T-helper 22 cell (primary cell): ENCODE measurements at places on chromosomes 13 and 19.

DNA sequence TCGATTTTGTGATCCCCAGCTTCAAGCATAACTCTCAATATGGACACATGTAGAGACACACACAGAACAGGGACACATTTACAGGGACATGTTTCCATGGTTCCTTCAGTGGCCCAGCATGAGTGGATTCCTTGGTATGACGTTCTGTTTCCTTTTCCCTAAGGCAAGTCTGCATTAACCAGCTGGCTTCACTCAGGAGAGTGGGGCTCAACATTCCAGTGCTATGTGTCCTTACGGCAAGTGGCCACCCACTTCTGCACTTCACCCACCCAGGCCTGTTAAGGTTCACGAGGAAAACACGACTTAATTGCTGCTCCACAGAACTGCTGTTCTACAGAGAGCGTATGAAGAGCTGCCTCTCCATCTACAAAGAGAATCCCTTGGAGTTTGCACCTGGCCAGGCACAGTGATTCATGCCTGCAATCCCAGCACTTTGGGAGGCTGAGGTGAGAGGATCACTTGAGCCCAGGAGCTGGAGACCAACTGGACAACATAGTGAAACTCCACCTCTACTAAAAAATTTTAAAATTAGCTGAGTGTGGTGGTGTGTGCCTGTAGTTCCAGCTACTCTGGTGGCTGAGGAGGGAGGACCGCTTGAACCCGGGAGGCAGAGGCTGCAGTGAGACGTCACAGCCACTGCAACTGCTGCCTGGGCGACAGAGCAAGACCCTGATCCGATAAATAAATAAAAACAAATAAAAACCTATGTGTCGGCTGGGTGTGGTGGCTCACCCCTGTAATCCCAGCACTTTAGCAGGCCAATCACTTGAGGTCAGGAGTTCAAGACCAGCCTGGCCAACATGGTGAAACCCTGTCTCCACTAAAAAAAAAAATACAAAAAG, 32.5 kb downstream of the BRD4 start:
- DNase-seq, result no peak

GRCh38 chr19:11673608-11674041, 65.1 kb downstream of the ZNF823 start:
- no peak for DNase-seq

DNA sequence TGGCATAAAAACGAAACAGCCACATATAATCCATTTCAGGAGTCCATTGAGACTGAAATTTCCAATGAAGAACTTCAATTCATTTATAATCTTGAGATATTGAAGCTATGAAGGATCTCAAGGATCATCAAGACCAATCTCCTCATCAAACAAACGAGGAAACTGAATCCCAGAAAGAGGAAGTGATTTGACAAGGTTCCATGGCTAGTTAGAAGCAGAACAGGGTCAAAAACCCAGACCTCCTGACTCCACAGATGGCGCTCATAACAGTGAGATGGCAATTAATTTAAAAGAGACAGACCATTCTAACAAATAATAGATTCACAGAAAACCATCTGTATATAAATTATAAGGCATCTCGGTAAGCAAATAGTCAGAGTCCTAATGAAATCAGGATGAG, 229.7 kb downstream of the KCTD12 start:
- no peak for DNase-seq

DNA sequence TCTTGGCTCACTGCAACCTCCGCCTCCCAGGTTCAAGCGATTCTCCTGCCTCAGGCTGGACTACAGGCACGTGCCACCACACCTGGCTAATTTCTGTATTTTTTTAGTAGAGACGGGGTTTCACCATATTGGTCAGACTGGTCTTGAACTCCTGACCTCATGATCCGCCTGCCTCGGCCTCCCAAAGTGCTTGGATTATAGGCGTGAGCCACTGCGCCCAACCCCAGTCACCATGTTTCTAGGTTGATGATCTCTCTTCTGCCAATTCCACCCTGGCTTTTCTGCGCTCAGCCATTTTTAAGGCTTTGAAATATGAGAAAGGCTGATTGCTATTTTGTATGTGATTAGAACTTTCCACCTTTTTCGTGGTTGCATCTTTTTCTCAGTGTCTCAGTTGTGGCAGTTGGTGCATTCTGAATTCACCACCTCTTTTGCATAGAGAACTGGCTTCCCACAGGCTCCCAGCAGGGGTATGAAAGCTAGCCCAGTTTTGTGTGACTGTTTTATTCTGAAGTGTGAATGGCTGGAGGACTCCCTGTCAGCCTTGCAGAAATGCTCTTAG, 15.5 kb downstream of the CEACAM1 start:
- no peak for DNase-seq

DNA sequence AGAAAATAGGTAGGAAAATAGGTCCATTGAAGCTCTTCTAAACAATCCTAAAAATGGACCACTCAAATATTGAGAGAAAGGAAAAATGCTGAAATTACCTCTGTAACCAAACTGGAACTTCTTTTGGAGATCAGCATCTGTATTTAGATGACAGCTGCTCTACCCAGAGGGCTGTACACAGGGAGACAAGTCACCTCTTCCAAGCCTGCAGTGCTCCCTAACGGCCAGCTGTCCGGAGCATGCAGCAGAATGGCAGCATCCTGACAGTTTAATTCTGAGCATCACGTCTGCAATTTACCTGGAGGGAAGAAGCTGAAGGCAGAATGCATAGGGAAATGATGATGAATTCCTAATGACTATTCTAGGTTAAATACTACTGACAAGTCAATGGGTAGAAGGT, 62.8 kb upstream of the DIAPH3 start:
- no peak for DNase-seq

DNA sequence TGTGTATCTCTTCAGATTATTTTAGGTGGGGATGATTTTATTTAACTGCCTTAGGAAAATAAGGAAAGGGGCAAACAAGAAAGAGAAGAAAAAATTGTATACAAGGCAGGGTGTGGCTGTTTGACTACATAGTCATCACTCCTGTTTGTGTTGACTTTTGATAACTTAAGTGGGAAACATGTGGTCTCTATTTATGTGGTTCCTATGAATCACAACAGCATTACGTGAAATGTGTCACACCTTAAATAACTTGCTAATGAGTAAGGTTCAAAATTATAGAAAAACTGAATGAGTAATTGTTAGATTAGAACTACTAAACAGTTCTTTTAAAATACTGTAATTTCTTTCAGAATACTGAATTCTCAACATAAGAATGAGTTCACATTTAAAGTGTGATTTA, 69.3 kb downstream of the LMO7 start:
- no peak for DNase-seq

DNA sequence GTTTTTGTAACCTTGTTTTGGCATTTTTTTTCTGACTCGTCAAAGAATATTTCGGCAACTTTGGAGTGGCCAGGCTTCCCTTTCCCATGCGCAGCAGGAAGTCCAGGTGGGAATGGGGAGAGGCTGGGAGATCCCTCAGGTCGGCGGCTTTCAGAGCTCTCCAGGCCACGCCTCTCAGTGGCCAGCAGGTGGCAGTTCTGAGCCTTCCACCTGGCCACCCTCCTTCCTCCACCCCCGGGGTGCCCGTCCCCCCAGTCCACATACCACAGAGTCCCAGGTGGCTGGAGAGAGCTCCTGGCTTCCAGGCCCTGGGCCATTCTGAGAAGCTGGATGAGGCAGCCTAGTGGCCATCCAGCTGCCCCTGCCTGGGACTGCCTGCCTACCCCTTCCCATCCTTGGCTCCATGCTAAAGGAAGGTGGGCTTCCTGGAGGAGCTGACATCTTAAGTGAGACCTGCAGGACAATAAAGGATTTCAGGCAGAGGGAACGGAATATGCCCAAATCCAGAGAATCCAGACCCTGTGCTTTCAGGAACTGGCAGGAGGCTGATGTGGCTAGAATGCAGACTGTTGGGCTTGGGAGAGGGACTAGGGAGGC, 46.3 kb downstream of the CCNE1 start:
- no peak for DNase-seq

DNA sequence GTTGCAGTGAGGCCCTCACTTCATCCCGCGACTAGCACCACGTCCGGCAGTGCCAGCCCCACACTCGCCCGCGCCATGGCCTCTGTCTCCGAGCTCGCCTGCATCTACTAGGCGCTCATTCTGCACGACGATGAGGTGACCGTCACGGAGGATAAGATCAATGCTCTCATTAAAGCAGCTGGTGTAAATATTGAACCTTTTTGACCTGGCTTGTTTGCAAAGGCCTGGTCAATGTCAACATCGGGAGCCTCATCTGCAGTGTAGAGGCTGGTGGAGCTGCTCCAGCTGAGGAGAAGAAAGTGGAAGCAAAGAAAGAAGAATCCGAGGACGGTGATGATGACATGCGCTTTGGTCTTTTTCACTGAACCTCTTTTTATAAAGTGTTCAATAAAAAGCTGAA, 48.6 kb downstream of the NLRP12 start:
- DNase-seq, result no peak

- no peak for DNase-seq
These were observed 37.5 kb downstream of the SUGP2 start for GRCh38 chr19:18995804-18996241.

- no peak for DNase-seq
These were observed 36.8 kb upstream of the ATP11A start for GRCh38 chr13:112653071-112653470.

- DNase-seq, result no peak
These were observed 364.5 kb downstream of the GPC5 start for GRCh38 chr13:91762957-91763356.

GRCh38 chr13:25059958-25060357, 36.0 kb upstream of the PABPC3 start:
- no peak for DNase-seq

GRCh38 chr13:101520672-101521071, 68.2 kb downstream of the ITGBL1 start:
- no peak for DNase-seq

GRCh38 chr19:48344892-48345291, 18.8 kb downstream of the TMEM143 start:
- DNase-seq, result no peak
